NCI-H2029 (cell line): ENCODE measurements at places on chromosomes 7 and 10.

DNA sequence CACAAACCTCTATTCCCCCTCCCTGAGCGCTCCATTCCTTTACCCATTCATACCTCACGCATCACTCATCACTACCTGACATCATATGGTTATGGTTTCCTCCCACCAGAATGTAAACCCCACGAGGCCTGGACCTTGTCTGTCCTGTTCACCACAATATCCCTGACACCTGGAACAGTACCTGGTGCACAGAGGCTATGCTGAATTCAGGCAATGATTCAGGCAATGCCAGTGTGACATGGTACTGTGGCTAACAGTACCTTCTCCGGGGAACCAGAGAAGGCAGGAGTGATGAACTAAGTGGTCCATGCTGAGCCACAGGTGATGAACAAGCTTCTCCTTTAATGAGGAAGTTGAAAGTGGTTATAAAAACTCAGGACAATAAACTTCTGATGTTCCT lies 202.5 kb upstream of the PLXNA4 start:
- DNase-seq: no peak

DNA sequence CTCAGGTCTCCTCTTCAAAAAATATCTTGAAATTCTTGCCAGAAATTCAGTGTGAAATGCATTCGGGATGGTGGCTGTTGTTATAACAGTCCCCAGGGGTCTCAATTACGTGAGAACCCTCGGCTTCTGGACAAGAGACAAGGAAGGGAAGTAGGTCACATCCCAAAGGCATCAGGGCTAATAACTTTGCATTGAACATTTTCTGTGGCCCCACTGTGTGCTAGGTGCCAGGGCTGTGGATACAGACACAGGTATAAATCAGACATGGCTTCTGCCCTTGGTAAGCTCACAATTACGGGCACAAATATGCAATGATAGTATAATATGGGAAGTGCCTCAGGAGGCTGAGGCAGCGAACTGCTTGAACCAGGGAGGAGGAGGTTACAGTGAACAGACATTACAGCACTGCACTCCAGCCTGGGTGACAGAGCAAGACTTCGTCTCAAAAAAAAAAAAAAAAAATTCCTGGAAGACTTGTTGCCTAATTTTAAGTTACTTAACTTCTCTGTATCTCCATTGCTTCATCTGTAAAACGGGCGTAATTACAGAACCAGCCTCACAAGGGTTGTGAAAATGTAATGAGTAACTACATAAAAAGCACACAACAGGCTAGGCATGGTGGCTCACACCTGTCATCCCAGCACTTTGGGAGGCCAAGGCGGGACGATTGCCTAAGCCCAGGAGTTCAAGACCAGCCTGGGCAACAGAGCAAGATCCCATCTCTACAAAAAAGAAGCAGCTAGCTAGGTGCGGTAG lies 2.5 kb upstream of the RHBDD2 start:
- DNase-seq: no peak

DNA sequence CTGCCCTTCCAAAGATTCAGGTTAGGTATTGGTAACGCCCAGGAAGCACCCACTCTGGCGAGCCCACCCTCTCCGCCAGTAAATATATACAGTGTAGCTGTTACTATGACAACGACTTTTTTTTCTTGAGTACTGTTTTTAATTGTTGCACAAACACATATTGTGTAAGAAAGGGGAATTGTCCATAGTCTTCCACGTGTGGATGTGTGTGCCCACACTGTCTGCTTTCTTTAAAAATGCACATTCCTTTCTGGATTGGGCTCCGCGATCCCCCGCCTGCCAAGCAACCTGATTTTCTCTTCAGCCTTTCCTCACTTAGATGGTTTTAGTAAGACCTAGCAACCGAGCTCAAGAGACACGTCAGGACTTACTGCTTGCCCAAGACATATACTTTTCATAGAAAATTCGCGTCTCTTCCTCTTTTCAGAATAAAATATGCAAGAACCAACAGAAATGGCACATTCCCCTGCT lies 247.8 kb downstream of the EBF3 start:
- DNase-seq: no peak

- no peak for DNase-seq
Measured at GRCh38 chr10:77189075-77189474, 448.5 kb downstream of the KCNMA1 start.

GRCh38 chr7:42233695-42234331 lies 3.2 kb downstream of the GLI3 start:
- no peak for DNase-seq

DNA sequence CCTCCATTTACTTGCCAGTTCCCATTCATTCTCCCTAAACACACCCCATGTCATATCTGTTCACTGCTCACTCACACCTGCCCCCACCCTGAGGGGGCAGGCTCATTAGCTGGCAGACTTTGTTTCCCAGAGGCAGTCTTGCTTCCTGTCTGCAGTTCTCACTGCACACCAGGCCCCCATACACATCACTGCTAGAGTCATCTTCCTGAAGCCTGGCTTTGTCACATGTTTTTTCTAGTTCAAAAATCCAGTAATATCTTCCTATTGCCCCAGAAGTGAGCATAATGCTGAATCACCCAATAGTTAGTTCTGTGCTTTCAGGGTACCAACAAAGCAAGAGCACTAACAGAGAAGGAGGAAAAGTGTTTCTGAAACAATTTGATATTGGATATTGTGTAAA lies 1.9 kb downstream of the LRRC72 start:
- DNase-seq: no peak

GRCh38 chr10:103881416-103882284 lies 26.3 kb upstream of the SH3PXD2A start:
- peak; percentile 21 for DNase-seq

DNA sequence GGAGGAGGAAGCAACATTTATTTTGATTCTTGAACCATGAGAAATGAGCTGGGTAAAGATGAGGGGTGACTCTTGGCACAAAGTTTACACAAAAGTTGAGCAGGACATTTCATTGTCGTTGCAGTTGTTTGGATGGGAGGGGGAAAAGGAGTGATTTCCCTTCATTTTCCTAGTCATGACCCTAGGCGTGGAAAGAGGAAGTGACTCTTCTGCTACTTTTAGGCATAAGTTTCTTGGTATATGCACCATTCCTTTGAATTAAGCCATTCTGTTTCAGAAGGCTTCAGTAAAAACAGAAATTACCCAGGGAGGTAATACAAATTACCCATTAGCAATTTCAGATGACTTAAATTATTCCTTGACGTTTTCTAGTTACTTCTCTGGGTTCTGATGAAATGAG lies 113.9 kb upstream of the FAM171A1 start:
- DNase-seq: no peak

GRCh38 chr7:95631527-95631926 lies 35.2 kb upstream of the PDK4 start:
- no peak for DNase-seq

GRCh38 chr10:385571-386300 lies 250.5 kb downstream of the ZMYND11 start:
- no peak for DNase-seq

- peak; percentile 19 for DNase-seq
Measured at GRCh38 chr10:77533887-77534278, 103.7 kb downstream of the KCNMA1 start.

GRCh38 chr10:71938211-71938610 lies 26.0 kb upstream of the CHST3 start:
- DNase-seq: no peak

DNA sequence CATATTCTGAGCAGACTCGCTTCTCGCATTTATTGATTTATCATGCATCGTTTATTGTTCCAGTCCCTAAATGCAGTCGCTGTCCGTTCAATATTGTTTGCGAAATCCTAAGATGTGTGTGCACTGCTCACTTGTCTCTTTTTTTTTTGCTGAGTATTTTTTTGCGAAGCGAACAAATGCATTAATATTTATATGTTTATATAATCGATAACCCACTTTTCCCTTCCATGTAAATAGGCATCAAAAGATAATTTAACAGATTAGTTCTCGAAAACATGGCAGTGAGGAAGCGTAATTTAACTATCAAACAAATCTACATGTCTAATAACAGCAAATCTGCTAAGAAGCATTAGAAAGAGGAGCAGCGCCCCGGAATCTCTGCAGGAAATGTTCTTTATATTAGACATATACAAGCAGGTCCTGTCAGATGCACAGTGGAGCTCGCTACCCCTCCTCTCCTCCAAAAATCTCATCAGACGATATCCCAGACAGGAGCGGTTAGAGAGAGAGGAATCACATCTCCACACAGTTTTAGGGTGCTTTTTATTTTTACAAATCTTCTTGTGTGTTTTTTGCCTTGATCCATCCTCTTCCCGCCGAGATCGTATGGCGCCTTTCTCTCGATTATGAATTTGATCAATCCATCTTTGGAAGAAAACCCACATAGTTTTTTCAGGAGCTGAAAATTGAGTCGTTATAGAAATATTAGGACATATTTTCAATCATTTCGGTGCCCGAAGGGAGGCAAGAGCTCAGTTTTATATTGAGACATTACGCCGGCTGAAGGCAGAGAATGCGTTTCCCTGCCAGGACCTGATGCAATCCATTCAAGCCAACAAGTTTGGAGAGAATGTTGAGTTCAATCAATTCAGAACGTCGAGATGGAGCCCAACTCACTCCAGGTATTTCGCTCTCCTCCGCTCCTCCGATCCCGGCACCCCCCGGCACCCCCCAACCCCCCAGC lies at the start of gene ARID5B:
Gene ARID5B (plus strand): TSS at position 871 of the 964 bp plus-strand sequence. CDS start 11 bp downstream, at position 882.
- peak; percentile 4 for DNase-seq

DNA sequence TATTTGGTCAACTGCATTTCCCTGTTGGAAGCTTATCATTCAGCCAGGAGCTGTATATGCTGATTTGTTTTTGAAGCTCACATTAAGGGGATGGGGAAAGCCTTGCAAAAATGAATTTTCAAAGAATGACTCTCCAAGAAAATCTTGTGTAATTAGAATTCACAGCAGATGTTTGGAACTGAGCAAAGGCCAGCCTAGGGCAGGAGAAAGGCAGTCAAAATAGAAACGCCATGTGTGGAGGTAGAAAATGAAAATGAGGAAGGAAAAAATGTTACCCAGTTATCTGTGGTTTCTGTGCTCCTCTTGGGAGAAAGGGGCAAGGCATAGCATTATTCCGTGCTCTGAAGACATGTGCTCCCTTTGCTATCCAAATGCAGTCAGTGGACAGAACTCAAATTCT lies 93.5 kb downstream of the NRP1 start:
- no peak for DNase-seq

DNA sequence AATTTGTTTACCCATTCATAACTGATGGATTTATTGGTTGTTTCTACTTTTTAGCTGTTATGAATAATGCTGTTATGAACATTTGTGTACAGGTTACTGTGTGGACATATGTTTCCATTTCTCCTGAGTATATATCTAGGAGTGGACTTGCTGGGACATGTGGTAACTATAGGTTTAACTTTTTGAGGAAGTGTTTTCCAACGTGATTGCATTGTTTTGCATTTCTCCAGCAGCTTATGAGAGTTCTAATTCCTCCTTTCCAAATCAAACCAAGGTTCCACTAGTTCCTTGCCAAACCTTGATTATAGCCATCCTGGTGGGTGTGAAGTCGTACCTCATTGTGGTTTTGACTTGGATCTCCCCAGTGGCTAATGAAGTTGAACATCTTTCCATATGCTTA lies 2.6 kb upstream of the PRF1 start:
- DNase-seq: no peak

DNA sequence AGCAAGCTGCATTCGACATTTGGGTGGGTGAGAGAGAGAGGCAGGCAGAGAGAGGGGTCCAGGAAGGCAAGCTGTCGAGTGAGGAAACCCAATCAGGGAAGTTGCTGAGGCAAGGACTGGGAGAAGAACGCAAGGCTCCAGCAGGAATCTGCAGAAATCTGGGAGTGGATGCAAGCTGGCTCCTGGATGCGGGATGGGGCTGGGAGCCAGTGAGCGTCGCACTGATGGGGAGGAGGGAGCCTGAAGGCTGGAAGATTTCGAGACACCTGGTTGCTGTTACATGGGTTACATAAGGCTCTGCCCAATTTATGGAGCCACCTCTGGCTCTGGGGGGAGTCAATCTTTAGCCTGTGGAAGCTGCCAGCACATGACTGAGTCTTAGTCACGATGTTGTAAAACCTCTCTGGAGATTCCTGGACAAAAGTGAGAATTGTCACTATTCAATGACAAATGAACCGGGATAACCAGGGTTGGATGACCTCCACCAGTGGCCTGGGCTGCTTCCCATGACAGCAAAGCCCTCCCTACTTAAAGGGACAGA lies 51.1 kb upstream of the ADRB1 start:
- no peak for DNase-seq

GRCh38 chr10:11787846-11788245 lies 35.3 kb upstream of the PROSER2 start:
- DNase-seq: no peak

GRCh38 chr10:97383159-97383558 lies 18.0 kb downstream of the RRP12 start:
- no peak for DNase-seq

DNA sequence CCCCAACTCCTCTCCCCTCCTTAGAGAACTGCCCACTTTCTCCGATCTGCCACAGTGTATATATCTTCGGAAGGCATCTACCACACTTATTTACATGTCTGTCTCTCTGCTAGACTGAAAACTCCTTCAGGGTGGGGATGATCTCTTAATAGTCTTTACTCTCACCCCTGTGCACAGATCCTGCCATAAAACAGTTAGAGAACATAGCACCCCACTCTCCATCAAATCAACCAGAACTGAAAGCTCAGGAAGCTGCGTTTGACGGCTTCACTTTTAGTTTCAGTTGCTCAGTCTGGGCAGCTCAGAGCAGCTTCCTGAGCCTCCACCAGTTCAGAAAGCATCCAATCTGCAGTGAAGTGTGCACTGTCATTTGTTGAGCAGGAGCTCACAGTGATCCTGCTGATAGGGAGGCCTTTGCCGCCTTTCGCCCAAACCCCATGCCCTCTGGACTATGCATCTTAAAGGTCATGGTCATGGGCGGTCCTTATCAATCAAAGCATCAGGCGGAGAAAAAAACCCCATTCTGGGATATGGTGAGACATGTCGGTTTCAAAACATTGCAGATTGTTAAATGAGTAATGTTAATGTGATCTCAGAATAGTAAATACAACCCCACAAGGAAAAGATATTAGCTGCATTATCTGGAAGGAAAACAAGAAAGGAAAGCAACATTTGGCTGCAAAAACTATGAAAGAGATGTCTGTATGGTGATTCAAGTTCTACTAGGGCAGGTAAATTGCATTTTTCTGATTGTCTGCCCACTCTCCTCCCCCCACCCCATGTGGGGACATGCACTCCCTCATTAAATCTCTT lies 167.1 kb upstream of the ADO start:
- no peak for DNase-seq

- no peak for DNase-seq
Measured at GRCh38 chr7:91280185-91280584, 16.0 kb downstream of the FZD1 start.

- peak; percentile 24 for DNase-seq
Measured at GRCh38 chr7:105352018-105352612, 36.6 kb downstream of the SRPK2 start.

- DNase-seq: no peak
Measured at GRCh38 chr10:51270936-51271530, 196.7 kb downstream of the PRKG1 start.
